Astrocyte of the hippocampus (primary cell): ENCODE measurements at places on chromosomes 7 and 10.

- DNase-seq: no peak
Observed at GRCh38 chr10:112628951-112629609, 182.1 kb downstream of the VTI1A start.

- DNase-seq: no peak
Observed at GRCh38 chr10:76643511-76643911, 994.1 kb downstream of the KCNMA1 start.

GRCh38 chr10:125859128-125859817 is 21.8 kb downstream of the DHX32 start:
- DNase-seq: no peak

GRCh38 chr10:45198486-45199204 is 116.8 kb downstream of the OR13A1 start:
- DNase-seq: no peak

DNA sequence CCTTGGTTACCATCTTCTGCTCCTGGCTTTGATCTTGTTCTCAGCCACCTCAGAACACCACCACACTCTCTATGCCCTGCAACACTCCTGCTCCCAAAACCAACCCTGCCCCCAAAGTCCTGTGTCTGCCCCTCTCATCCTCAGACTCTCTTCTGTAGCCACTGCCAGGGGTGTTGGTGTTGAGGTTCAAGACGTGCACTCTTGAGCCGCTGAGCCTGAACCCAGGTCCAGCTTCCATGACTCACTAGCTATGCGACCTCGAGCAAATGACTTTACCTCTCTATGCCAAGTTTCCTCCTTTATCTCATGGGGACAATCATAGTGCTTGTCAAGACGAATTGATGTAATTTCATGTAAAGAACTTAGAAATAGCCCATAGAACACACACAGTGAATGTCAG is 840 bp upstream of the ATP6V0A4 start:
- DNase-seq: no peak

DNA sequence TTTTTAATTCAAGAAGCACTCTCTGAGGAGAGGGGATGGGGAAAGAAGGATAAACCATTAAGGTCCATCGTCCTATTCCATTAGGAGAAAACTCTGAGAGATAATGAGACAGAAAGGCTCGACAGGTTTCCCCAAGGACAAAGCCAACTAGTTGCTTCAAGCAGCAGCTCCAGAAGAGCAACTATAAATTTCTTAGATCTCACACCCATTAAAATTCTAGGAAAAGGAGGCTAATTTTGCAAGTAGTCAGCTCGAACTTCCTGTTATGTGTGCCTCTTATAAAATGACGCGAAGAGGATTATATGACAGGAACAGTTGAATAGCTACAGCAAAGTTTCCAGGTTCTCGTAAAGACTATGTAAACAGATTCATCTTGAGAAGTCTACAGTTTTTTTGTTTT is 52.0 kb upstream of the ST8SIA6 start:
- DNase-seq: no peak

GRCh38 chr10:122333037-122333436 is 41.5 kb upstream of the PLEKHA1 start:
- no peak for DNase-seq

DNA sequence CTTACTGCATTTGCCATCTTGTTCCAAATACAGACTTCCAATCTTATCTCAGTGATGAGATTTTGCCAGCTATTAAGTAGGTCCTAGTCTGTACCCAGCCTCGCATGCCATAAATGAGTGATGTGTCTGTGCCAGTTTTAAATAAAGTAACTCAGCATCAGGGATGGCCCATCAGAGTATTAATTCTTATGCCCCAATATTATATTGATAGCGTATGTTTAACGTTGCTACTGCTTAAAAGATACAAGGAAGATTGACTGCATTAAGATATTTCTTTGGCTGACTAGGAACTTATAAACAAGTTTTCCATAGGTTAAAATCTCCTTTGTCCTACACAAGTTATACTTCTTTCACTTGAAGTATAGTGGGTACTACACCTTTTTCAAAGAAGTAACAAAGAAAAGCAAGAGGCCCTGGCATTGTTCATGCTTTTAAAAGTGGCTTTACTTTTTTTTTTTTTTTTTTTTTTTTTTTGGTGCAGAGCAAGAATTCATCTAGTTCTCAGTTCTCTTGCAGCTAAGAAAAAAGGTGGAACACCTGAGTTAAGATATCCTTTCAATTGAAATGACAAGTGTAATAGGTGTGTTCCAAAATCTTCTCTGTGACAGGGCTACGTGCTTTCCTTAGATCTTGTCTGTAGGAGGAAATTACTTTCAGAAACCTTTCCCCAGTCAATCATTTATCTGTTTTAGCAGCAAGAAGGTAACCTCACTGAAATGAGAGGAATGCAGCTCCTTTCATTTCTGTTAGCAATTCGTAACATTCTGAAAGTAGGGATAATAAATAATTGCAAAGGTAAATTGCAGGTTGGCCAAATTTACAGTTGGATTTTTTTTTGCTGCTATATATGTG is 245.0 kb downstream of the CELF2 start:
- DNase-seq: no peak
